ENCODE measurements at places on chromosomes 3 and 15.

DNA sequence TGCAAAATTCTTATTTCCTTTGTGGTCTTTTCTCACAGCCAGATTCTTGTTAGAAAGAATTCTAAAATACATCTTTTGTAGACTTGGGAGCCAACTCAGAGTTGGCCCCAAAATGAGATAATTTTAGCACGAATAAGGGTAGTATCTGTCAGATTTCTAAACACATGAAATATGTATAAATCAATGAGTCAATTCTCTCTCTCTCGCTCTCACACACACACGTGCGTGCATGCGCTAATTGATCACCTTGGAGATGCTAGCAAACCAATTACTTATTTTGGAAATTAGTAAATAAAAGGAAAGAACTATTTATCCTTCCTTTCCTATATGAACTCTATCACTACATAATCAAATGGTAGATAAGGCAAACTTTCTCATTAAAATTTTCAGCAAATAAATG is 32.9 kb upstream of the PIK3R4 start:
- no peak for DNase-seq

- no peak for DNase-seq
These were observed 3.5 kb downstream of the SIDT1 start for GRCh38 chr3:113535898-113536297.

DNA sequence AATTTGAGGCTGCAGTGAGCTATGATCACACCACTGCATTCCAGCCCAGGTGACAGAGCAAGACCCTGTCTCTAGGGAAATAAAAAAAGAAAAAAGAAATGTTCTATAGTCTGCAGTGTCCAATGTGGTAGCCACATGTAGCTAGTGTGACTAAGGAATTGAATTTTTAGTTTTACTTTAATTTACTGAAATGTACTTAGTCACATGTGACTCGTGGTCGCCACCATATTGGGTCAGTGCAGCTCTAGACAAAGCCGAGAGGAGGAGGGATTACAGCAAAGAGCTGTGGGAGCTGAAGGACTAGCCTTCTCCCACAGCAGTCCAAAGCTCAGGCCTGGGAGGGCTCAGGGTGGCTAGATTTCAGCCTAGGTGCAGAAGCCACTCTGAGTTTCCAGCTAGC is 65.9 kb upstream of the NTRK3 start:
- no peak for DNase-seq

GRCh38 chr3:177484206-177484605 is 286.9 kb upstream of the TBL1XR1 start:
- no peak for DNase-seq

- DNase-seq = no peak
These were observed 76.4 kb downstream of the CGGBP1 start for GRCh38 chr3:87982421-87982820.

DNA sequence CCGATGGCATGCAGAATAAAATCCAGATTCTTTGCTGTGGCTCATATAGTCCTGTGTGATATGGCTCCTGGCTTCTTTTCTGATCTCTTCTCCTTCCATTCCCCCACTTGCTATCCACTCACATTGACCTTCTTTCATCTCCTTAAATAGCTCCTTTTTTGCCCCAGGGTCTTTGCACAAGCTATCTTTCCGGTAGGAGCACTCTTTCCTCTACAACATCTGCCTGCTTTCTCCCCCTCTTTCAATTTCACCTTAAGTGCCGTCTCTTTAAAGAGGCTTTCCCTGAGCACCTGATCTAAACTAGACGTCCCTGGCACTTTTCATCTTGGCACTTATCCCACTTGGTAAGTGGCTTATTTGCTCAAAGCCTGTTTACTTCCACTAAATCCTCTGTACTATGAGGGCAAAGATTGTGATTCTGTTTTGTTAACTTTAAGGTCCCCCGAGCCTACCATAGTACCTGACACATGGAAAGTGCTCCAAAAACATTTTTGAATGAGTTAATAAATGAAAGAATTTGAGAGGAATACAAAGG is 323.3 kb upstream of the TLE3 start:
- DNase-seq = no peak

DNA sequence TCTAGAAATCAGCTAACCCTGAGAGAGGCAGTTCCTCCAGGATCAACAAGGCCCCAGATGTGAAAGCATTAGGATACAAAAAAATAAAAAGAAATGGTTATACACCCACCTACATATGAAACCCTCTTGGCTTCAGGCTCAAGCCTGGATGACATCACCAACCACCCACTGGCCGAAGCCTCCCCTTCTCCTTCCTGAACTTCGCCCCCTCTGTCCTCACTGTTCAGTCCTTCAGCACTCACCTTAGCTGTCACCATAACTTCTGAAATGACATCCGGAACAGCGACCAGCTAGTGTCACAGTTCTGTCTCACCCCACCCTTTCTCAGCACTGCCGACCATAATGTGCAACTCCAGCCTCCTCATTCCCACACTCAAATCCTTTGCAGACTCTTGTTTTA is 98.7 kb downstream of the PLCH1 start:
- no peak for DNase-seq

- no peak for DNase-seq
These were observed 251.2 kb downstream of the SHQ1 start for GRCh38 chr3:72597043-72597442.

GRCh38 chr3:167102071-167102470 is 278.0 kb downstream of the ZBBX start:
- DNase-seq = no peak

GRCh38 chr3:170980399-170980798 is 46.1 kb downstream of the SLC2A2 start:
- DNase-seq = no peak

DNA sequence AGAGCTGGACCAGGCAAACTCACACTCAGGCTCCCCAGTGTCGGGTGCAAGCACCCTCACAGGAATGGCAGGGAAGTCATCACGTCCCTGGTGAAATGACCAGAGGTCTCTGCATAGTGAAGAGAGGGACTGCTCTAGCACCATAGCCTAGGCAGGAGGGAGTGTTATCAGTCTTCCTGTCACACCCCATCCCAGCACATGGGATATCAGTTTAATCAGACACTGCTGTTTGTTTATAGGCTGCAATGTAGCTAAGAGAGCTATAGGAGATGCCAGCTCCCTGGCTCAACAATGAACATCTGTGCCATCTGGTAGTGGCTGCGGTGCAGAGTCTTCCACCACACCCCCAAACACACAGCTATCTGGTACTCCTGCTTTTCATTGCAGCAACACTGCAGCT is 776.6 kb downstream of the ZNF385D start:
- no peak for DNase-seq

DNA sequence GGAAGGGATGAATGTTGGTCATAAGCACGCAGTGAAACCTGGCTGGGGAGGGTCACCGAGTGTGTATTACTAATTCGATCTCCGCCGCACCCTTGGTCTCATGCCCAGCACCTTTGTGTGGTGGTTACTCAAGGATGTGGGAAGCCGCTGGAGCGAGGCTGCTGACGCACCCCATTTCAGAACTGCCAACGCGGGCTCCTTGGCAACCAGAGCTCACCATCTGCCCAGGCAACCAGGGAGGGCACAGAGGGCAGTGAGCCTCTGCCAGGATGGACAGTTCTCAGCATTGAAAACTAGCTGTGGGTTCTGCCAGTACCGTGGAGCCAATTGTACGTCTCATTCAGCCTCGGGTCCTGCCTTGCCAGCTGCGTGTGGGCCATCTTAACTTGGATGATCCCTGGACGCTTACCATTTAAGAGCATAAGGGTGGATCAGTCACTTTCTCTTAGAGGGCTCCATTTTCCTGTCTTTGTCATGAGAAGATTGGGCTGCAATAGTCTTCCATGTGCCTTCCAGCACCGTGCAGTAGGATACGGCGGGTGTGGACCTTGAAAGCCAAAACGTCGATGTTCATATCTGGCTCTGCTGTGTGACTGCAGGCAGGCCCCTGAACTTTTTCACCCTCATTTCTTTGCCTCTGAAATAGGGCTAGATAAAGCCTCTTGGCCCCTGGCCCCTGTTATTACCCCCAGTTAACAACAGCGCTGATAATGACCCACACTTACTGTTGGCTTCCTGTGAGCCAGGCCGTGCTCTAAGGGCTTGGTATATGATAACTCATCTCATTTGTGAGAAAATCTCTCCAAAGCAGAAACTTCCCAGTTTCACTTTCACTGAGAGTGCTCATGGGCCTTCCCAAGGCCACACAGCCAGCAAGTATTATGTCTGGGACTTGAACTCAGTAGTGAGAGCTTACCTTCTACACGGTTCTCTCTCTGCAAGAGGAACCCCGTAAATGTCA is 238.8 kb downstream of the OPA1 start:
- no peak for DNase-seq

DNA sequence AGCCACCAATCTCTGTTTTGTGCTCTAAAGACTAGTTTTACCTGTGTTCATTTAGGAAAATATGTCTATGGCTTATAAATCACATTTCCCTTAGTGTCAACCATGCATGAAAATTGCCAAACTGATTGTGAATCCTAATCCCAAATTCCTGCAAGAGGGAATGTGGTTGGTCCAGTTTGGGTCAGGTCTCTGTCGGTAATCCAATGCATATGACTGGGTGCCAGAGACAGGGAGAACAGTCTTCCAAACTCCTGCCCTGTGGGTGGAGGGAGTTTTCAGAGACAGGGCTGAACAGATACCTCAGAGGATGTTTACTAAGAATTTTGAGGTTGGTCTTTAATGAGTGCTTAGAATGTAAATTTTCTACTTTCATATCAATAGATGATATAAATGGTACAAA is 300.5 kb upstream of the ARL6 start:
- DNase-seq = no peak

DNA sequence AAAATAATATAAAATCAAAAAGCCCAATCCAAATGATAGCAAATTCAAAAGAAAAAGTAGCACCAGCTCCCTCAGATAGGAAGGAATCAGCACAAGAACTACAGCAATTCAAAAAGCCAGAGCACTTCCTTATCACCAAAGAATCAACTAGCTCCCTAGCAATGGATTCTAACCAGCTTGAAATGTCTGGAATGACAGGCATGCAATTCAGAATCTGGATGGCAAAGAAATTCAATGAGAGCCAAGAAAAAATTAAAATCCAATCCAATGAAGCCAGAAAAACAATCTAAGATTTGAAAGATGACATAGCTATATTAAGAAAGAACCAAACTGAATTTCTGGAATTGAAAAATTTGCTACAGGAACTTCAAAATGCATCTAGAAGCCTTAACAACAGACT is 1334.4 kb upstream of the ALCAM start:
- DNase-seq = no peak

DNA sequence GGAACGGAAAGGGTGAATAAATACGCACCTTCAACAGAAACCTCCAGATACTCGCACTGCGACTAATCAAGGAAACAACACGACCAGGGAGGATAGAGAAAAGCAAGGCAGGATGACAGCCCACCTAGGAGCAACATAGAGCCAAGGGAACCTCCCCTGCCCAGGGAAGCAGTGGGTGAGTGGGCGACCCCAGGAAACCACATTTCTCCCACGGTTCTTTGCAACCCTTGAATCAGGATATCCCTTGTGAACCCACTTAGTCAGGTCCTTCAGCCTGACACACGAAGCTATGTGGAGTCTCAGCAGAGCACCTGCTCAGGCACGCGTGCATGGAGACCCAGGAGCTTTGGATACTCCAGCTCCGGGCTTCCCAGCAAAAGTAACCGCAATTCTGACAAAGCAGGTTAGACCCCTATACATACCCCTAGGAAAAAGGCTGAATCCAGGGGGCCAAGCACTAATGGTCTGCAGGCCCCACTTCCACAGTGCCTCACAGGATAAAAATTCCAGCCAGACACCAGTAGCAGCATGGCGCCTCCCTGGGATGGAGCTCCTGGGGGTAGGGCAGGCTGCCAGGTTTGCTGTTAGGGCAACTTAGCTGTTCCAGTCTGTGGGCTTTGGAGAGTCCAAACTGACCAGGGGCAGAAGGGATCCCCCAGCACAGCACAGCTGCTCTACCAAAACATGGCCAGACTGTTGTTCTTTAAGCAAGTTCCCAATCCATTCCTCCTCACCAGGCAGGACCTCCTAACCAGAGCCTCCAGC is 38.4 kb upstream of the PXYLP1 start:
- DNase-seq = no peak

GRCh38 chr3:123562547-123562946 is 22.3 kb downstream of the HACD2 start:
- no peak for DNase-seq

- DNase-seq = no peak
These were observed 116.5 kb downstream of the LRRK1 start for GRCh38 chr15:101035611-101036010.
